EH (cell line): ENCODE measurements at places on chromosomes 7 and 10.

GRCh38 chr10:132845041-132845551 is 59.1 kb upstream of the NKX6-2 start:
- no peak for DNase-seq

DNA sequence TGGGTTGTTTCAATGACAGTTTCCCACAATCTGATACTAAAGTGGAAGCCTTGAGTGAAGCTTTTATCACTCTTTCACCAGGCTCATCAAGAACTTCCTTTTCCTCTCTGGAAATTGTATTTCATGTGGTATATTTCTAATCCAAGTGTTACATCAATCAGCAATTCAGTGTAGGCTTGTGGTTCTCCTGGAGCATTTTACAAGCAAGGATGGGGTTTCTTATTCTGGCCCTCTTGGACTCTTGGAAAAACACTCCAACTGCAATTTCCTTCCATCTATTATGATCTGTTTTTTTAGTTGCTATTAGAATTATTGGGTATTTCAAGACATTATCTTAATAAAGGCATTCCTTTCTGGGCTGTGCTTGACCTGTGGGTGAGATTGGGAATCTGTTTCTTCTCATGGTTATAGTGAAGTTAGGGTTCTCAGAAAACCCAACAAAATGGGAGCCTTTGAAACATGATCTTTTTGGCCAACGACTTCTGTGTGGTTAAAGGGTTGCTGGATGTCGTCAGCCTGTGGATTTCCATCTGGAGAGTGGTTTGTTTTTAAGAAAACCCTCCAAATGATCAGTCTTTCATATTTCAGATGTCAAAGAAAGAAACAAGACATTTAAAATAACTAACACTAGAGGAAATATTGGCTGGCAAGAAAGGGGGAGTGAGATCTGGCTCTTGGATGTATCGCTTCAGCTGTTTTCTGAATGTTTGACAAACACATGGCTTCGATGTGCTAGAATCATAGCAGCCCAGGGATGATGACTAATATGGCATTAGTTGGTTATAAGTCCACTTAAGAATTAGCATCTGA is 540.2 kb downstream of the LRMDA start:
- DNase-seq: peak; percentile 33

DNA sequence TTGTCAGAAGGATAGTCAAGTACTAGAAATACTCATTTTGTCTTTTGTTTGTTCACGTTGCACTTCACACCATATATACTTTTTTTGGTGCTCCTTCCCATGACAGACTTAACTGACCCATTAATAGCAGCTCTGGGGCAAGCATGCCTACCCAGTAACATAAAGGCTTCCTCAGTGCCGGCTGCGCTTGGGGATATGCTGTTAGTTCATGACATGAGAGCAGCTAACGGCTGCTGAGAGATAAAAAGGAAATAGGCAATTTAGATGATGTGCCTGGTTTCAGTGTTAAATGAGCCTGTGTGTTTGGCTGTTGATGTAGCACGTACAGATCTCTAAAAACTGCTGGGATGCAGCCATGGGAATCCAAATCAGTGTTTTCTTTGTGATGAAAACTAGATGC is 86.4 kb downstream of the TAX1BP1 start:
- DNase-seq: no peak

- DNase-seq: peak; percentile 39
These were observed 988.6 kb downstream of the SORCS1 start for GRCh38 chr10:106175760-106176377.

DNA sequence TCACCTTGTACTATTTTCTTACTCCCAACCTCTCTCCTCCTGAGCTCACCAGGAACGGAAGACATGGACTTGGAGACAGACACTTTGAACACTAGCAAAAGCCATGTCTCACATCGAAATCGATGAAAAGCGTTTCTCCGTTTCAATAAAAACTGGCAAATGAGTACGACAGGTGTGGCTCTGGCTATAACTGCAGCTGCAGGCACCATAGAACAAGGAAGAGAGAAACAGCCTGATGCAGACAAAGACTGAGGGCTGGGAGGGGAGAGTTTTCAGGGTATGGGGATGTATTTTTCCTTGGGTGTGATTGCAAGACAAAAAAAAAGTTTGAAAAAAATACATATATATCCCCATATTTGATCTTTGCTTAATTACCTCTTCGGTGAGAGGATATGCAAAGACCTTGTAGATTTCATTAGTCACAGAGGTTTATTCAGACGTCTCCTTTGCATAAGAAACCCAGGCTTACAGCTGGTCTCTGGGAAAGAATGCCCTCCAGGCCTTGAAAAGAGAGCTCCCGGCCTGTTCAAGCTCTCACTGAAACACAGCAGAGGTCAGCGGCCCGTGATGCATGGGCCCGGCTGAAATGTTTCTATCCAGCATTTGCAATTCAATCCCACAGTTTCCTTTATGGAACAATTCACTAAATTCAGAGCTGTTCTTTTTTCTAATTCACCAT is 63.1 kb downstream of the TLL2 start:
- no peak for DNase-seq

DNA sequence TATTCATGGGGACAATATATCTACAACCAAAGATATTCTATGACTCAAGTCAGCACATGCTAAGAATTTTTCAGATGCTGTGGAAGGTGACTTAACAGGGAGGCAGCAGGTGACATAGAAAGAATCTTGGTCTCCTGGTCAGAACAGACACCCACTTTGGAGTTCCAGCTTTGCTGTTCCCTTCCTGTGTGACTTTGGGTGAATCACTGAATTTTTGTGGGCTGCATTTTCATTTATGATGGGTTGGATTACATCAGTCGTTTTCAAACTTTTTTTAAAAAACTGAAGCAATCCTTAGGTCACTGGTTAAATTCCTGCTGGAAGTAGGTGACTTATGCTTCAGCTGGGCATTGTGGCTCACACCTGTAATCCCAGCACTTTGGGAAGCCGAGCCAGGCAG is 24.9 kb downstream of the RGR start:
- DNase-seq: peak; percentile 87
